Prostate gland (tissue), 2 donors: ENCODE measurements at places on chromosomes 5 and 9. TPM values are rescaled to one million over a fixed set of nuclear protein-coding genes. Genes with fewer than 3 reads are reported as not detected.

- H3K27me3 ChIP-seq = no peaks in the 10 kb centered on the region
- DNase-seq = no peak
- H3K4me3 ChIP-seq = no peak overlapping the region
- no peak overlapping the region for H3K27ac ChIP-seq
- H3K4me1 ChIP-seq = peaks cover 9% of the 10 kb centered on the region
Observed at GRCh38 chr5:149223081-149223848, 48.4 kb upstream of the AFAP1L1 start.

DNA sequence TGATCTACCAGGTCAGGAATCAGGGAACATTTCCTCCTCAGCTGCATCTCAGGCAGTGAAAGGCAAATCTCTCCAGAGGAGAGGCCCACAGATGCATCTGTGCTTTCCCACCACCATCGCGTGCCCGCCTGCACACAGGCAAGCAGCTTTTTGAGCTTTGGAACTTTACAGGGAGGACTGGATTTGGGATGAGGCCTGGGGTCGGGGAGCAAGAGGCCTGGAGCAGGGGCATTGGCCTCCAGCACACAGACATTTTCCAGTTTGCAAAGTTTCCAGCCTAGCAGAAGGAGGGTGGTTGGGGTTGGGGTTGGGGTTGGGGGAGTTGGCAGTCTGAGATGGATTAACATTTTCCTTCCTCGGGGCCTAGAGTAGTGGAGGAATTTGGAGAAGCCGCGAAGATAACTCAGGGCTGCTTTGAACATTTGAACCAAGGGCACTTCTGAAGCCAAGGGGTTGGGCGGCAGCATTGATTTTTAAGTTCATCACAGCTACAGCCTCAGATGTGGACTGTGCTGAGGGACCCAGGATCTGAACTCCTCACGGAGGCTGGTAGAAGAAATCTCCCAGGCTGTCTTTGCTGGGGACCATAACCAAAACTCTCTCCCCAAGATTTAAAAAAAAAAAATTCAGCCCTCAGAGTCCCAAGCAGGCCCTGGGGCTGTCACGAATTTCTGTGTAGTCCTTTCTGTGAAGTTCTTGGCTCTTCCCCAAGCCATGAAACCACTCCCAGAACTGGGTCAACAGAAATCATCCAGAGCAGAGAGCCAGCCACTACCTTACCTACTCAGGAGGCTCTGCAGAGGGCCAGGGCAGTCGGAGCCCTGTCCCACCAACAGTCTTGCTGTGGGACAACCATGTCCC lies 25.6 kb downstream of the C5orf15 start:
- no peaks in the 10 kb centered on the region for H3K36me3 ChIP-seq
- no peak overlapping the region for H3K4me3 ChIP-seq
- DNase-seq = peak; percentile 61
- H3K27ac ChIP-seq = no peak overlapping the region
- H3K27me3 ChIP-seq = no peaks in the 10 kb centered on the region

GRCh38 chr5:156527611-156528010 lies 200.6 kb downstream of the SGCD start:
- H3K4me3 ChIP-seq = no peak overlapping the region
- H3K4me1 ChIP-seq = no peaks in the 10 kb centered on the region
- H3K27ac ChIP-seq = no peak overlapping the region
- H3K36me3 ChIP-seq = no peaks in the 10 kb centered on the region

DNA sequence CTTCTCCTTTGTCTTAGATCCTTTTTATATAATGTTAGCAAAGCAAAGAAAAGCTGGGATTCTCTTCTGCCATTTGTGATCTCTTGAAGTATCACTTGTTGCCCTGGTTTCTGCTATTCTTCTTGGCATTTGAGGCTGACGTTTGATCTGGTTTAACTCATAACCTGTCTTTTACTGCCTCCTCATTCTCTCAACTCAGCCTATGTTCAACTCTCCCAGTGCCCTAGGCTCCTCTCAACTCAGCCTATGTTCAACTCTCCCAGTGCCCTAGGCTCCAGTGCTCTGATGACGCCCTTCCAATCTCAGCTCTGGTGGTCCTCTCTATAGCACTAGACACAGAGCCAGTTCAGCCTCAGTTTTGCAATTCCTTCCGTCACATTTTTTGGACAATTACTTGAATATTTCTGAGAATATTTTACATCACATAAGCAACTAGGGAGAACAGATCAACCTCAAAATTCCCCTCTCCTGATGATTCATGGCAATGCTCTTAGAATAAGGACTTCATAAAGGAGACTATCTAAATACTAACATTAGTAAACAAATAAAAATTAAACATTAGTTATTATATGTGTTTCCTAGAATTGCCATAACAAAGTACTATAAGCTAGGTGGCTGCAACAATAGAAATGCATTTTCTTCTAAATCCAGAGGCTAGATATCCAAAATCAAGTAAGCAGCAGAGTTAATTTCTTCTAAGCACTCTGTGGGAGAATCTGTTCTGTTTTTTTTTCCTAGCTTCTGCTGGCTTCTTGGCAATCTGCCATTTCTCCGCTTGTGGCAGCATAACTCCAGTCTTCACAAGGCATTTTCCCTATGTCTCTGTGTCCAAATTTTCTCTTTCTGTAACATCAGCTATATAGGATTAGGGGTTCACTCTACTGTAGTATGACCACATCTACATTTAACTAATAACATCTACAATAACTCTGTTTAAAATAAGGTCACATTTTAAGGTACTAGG lies 662.1 kb upstream of the FTMT start:
- H3K36me3 ChIP-seq = no peaks in the 10 kb centered on the region
- H3K4me3 ChIP-seq = no peak overlapping the region
- no peak overlapping the region for H3K27ac ChIP-seq
- H3K27me3 ChIP-seq = no peaks in the 10 kb centered on the region
- no peak for DNase-seq
- H3K4me1 ChIP-seq = no peaks in the 10 kb centered on the region

DNA sequence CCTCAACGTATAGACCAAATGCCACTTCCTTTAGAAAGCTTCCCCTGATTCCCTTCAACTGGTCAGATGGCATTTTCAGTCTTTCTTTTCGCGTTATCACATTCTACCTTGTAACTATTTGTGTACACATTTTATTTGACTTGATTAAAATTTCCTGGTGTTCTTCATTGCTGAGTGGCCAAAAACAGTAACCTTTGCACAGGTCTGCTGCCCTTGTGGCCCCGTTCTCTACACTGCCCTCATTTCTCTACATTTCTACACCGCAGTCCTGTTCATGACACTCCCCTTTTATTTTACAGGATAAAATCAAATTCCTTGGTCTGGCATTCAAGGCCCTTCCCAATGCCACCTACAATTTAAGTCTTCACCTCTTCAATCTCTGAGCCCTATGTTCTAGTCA lies 334.2 kb upstream of the SLC30A5 start:
- H3K4me1 ChIP-seq = no peaks in the 10 kb centered on the region
- DNase-seq = no peak
- H3K36me3 ChIP-seq = no peaks in the 10 kb centered on the region
- no peak overlapping the region for H3K4me3 ChIP-seq
- H3K27me3 ChIP-seq = no peaks in the 10 kb centered on the region

DNA sequence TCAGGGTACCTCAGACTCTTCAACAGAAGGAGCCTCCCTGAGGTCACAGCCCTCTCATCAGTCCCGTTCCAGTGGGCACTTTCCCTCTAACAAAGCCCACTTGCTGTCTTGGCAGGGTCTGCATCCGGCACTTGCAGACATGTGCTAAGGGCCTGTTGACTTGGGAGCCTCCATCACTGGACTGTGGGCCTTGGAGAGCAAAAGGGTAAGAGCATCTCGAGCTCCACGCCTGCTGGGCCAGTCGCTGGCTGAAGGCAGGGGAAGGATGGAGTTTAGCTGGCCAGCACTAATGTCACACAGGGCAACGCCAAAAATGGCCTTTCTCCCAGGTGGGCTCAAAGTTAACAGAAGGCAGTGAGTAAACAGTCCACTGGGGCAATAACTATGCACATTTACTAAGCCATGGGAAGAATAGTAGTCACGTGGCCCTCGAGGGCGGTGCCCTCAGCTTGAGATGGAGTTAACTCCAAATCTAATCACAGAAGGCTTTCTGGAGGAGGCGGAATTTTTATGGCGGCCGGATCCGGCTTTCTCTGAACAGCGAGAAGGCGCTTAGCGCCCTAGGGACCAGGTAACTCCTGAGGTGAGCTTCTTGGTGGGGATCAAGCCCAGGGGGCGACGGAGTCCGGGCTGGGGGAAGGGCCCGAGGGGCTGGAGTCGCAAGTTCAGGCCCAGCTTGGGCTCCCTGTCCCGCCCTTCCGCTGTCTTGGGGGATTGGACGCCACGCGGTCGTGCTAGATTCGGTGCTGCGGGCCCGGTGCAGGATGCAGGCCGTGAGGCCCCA lies 2.0 kb upstream of the NSD1 start:
- H3K27me3 ChIP-seq = no peaks in the 10 kb centered on the region
- H3K36me3 ChIP-seq = no peaks in the 10 kb centered on the region

DNA sequence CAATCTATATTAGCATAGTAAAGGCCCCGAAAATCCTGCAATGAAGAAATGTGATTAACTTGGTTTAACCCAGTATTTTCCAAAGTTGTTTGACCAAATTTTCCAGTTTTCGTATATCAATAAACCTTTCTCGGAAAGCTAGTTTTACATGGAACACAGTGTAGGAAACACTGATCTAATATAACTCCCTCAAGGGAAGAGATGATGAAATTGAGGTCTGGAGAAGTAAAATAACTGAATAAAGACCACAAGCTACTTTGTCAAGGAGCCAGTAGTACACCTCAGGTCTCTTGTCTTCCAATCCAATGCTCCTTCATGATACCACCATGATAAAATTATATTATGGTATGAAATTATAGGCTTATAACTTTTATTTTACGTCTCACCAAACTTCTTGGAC lies 118.1 kb upstream of the TARS1 start:
- no peak overlapping the region for H3K4me3 ChIP-seq
- H3K36me3 ChIP-seq = no peaks in the 10 kb centered on the region
- H3K27me3 ChIP-seq = no peaks in the 10 kb centered on the region
- H3K27ac ChIP-seq = no peak overlapping the region
- no peaks in the 10 kb centered on the region for H3K4me1 ChIP-seq

The TRIM7 gene
- total RNA-seq = 4.5 TPM
